ENCODE measurements at places on chromosomes 12 and 14.
A peak's percentile ranks its signal among the peaks of the same experiment; 100 is the strongest.

GRCh38 chr12:47343684-47344567 lies 264.2 kb upstream of the AMIGO2 start:
- peak; percentile 36 for DNase-seq

- DNase-seq = no peak
These were observed 113.3 kb upstream of the SOX5 start for GRCh38 chr12:24062642-24063245.

DNA sequence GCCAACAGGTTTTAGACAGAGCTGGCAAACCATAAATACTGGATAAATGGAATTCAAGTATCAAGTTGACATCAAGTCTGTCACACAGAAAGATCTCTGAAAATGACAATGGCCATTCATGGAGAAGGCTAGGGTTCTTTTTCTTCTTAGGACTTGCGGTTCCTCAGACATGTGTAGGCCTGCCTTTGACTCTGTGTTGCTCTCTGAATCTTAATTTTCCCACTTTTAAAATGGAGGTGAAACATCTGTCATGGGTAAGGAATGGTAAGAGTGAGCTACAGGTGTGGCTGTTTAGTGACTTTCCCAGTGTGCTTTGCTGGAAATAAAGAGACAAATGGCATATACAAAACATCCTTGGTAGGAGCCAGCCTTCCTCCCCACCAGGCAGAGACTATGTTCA lies 79.2 kb downstream of the PTCSC3 start:
- DNase-seq = no peak

DNA sequence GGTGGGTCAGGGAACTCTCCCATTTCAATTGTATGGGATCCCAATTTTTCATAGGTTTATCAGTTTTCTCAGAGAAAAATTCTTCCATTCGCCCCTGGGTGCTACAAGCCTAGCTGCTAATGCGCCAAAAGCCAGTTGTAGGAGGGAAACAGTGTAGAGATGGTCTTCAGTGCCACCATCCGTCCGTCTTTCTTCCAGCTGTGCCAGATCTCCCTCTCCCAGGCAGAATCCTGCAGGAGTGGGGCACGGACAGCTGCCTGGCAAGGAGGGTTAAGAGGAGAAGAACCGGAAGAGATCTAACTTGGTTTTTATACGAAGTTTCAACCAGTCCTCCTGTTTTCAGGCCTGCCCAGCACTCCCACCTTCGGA lies 38.9 kb upstream of the FUT8 start:
- no peak for DNase-seq

- no peak for DNase-seq
These were observed at the start of gene MYF5 for GRCh38 chr12:80716696-80717469. MYF5 (plus strand) TSS chr12:80716912; CDS start chr12:80717064, 152 bp downstream.

- no peak for DNase-seq
These were observed 36.2 kb downstream of the PAPOLA start for GRCh38 chr14:96538097-96538989.

- no peak for DNase-seq
These were observed 897 bp upstream of the TEX22 start for GRCh38 chr14:105397350-105397931.

- DNase-seq = no peak
These were observed 63.1 kb downstream of the B4GALNT3 start for GRCh38 chr12:522692-523378.

GRCh38 chr14:30995689-30996088 lies 29.8 kb upstream of the AP4S1 start:
- no peak for DNase-seq

DNA sequence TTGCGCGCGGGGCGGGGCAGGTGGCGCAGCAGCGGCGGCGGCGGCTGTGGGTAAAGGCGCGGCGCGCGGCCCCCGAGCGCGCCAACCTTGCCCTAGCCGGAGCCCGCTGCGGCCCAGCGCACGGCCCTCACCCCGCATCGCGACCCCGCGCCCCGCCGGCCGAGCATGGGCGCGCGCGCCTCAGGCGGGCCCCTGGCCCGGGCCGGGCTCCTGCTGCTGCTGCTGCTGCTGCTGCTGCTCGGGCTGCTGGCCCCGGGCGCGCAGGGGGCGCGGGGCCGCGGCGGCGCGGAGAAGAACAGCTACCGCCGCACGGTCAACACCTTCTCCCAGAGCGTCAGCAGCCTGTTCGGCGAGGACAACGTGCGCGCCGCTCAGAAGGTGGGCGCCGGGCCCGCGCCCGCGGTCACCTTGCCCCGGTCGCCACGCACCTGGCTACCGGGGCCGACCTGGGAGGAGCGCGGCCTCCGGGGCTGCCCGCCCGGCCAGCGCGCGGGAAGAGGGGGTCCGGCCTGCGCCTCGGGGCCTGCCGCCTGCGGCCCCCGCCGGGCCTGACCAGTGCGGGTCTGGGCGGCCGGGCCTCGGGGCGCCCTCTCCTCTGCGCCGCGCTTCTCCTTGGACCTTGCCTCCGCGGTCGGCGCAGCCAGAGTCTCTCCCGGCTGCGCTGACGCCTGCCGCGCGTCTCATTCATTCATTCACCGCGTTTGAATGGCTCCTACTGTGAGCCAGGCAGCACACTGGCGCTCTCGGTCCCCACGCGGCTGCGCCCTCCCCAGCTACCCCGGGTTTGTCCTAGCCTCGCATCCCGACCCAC lies at the start of gene BRI3BP:
TSS of gene BRI3BP (plus strand) at position 20 of the 811 bp plus-strand sequence. CDS start at position 166, 146 bp downstream.
- DNase-seq = no peak

GRCh38 chr14:22896356-22896755 lies 13.3 kb downstream of the REM2 start:
- DNase-seq = no peak

DNA sequence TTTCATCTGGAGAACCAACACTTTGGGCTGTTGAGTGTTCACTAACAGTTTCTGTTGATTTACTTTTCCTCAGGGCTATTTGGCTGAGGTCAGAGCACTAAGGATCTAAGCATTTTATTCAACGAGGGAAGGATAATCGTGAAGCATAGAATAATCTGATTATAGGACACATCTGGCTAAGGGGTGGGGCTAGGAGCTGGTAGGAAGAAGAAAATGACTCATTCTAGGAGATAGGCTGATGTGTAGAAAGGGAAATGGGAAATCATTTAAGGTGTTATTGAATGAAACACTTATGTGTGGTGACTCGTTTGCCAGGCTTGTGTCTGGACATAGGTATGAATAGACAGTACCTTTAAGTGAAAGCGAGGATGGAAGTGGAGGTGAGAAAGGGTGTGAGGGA lies 167.2 kb downstream of the ETNK1 start:
- DNase-seq = no peak

- DNase-seq = no peak
These were observed 50.6 kb downstream of the FOXA1 start for GRCh38 chr14:37544407-37544806.

GRCh38 chr14:57139173-57139572 lies 129.5 kb downstream of the EXOC5 start:
- DNase-seq = no peak

- DNase-seq = no peak
These were observed 54.0 kb downstream of the CPSF2 start for GRCh38 chr14:92175811-92176210.

- DNase-seq = no peak
These were observed 513 bp downstream of the HOXC11 start for GRCh38 chr12:53973236-53974042.

DNA sequence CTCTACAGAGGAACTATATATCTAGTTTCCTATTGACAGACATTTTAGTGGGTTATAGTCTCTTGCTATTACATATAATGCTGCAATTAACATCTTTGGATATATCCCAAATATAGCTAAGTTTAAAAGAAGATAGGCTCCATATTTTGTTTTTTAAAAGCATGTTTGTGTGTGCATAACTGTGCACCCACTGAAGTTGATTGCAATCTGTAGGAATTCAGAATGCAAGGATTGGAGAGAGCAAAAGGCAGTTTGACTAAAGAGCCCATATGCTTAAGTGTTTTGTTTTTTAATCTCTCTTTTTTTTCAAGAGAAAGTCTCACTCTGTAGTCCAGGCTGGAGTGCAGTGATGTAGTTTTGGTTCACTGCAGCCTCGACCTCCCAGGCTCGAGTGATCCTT lies 9.4 kb upstream of the ABCD4 start:
- no peak for DNase-seq

GRCh38 chr12:40056373-40056772 lies 49.5 kb downstream of the SLC2A13 start:
- DNase-seq = no peak

- no peak for DNase-seq
These were observed 57.9 kb upstream of the CCDC91 start for GRCh38 chr12:28132398-28132797.

DNA sequence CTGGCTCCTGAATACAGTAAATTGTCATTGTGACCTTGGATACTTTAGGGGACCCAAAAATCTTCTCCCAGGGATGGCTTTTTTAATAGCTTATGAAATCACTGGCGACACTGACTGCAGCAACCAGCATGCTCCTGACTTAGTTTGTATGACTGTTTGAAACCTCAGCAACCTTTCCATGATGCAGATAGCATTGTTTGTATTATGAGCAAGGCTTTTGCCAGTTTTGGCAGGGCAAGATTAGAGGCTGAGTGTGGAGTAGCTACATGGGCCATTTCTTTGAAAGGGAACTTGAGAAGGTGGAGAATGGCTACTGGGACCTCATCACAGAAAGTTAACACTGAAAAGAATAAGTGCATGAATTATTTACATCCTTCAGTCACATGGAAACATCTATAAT lies 50.9 kb downstream of the SLC4A8 start:
- DNase-seq = no peak

DNA sequence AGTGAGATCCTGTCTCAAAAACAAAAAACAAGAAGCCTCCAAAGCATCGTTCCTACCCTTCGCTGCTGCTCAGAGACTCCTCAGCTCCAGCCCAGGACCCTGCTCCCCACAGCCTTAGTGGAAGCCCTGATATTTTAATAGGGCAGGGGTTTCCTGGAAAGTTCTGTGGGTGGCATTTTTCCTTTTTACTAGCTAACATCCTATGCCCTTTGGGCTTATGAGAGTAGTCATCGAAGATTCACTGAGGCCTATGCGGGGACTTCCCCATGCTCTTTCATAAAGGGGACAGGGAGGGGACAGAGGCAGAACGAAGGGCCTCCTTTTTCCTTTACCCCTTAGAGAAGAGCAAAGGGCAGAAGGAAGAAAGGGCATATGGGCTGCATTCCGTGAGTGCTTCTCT lies 8.3 kb downstream of the LAG3 start:
- no peak for DNase-seq

DNA sequence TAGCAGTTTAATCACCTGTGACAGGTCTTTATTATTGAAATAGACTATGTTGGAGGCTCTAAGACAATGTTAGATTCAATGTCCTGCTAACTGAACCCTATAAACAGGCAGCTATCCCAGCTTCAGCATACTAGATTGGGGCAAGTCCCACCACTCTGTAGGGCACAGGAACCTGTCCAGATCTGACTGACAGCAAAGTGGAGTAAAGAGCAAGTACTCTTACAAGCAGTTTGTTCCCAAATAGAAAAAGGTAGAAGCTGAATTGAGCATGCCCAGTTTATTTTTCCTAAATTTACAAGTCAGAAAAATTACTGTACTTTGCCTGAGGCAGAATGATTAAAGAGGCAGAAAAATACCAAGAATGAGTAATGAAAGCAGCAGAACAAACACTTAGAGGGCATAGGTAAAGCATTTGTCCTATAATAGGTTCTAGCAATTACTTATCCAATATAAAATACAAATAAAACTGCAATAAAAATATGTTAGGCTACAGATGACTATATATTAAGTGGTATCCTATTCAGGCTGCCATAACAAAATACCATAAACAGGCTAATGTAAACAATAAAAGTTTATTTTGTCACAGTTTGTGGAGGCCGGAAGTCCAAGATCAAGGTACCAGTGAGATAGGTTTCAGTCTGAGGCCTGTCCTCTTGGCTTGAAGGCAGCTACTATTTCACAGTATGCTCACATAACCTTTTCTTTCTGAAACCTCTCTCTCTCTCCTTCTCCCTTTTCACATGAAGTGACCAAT lies 868.2 kb downstream of the C12orf50 start:
- no peak for DNase-seq

- no peak for DNase-seq
These were observed 504.6 kb downstream of the ALG10 start for GRCh38 chr12:34526946-34527345.

DNA sequence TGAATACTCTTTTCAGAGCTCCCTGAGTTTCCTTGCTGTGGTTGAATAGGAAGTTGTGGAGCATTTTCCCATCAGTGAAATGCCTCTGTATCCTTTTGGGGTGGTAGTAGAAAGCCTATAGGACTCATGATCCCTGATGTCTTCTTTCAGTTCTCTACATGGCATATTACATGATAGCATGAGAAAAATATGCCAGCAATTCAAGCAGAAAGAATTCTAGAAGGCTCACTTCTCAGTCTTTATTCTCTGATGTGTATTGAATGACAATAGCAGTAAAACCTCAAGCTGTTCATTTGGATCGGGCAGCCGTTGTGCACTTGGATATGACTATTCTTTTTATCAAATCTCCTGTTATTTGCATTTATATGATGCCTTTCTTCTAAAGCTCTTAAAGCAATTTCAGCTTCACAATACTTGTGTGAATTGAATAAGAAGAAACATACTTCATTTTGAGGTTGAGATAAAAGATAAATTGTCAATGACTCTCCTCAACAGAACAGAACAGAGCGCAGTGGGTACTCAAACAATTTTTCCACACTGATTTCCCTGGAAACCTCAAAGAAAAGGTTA lies 251.5 kb upstream of the FBXO33 start:
- no peak for DNase-seq

- DNase-seq = peak; percentile 87
These were observed 103.4 kb upstream of the MAP1LC3B2 start for GRCh38 chr12:116455540-116456329.

DNA sequence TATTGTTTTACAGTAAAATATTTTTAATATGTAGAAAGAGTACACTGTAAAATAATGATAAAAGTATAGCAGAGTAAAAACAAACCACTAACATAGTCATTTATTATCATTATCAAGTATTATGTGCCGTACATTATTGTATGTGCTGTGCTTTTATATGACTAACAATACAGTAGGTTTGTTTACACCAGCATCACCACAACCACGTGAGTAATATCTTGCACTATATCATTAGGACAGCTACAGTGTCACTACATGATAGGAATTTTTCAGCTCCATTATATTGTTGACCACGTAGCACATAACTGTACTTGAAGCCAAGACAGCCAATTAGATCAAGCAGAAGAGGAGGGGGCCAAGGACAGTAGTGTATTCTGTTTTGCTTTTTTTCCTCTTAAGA lies 415.4 kb downstream of the RAD51B start:
- DNase-seq = no peak

DNA sequence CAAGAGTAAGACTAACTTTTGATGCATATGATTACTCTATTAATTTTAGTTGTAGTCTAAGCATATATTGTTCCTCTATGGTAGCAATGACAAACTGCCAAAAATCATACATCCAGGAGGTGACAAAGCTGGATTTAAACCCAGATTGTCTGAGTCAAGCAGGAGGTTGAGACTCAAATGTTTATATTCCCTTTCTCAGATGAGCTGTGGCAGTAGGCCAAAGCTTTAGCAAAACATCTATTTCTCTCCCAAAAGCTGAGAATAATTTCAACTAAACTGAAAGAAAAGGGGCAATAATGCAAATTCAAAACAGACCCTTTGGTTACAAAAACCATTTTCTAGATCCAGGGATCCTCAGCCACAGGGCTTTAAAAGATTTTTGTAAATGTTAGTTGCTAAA lies 173.6 kb downstream of the SEC23A start:
- DNase-seq = no peak

Measured in skeletal muscle cell (primary cell).